ENCODE measurements at places on chromosomes 6 and 20.
A peak's percentile ranks its signal among the peaks of the same experiment; 100 is the strongest.

DNA sequence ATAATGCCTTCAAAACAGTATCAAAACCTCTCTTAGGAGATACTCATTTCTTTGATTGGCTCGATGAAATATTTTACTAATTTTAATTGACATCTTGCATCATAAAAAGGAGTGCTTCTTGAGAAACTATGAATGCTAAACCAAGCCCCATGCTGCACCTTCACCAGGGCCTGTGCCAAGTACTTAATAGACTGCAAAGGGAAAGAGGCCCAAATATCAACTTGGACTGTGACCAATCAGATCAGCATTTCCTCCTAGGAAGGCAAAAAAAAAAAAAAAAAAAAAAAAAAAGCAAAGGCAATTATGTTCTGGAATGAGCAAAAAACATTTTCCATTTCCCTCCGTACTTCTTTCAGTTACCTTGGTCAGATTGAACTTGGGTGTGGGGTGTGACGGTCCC is 253.0 kb upstream of the SOX4 start:
- DNase-seq: no peak

DNA sequence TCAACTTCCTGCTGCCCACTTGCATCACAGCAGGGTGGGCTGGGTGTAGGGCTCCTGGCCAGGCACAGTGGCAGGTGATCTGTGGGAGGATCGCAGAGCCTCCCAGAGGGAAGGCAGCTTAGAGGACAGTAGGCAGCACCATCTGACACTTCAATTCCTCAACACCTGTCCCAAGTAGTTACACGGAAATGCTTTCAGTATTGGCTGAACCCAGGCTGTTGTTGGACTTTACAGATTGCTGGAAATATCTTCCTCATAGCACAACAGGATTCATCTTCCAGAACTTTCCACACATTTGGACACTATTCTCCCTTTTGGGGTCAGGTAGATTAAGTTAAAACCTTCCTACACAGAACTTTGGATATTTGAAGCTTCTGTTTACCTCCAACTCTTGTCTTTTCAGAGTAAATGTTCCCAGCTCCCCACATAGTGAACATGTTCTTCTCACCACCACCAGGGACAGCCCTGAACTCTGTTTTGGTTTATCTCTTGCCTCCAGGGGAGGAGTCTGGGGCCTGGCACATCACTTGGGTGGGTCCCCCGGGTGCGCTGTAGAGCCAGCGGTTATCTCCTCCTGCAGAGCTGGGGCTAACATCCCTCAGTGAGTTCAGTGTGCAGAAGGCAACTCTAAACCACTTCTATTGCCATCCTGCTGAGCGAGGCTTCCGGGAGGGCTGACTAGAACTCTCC is 3.5 kb upstream of the SLC22A2 start:
- no peak for DNase-seq

DNA sequence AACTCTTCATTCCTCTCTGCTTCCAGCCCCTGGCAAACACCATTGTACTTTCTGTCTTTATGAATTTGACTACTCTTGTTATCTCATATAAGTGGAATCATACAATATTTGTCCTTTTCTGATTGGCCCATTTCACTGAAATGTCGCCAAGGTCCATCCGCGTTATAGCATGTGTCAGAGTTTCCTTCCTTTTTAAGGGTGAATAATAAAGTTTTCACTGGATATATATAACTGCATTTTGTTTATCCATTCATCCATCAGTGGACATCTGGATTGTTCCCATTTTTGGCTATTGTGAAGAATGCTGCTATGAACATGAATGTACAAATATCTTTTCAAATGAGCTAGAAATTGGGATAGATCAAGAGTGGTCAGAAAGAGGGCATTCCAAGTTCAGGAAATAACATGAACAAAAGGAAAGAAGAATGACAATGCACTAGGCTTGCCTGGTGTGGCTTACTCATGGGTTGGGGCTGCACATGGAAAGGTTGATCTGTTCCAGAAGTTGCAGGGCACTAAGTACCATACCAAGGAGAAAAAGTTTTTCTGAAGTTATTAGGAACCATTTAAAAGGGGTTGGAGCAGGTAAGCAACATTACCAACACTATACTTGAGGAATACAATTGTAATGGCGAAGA is 10.0 kb upstream of the L3MBTL3 start:
- no peak for DNase-seq

- no peak for DNase-seq
These were observed 25.2 kb upstream of the MYLIP start for GRCh38 chr6:16103722-16104121.

- DNase-seq: no peak
These were observed 247.8 kb upstream of the ZFP64 start for GRCh38 chr20:52439375-52439774.

DNA sequence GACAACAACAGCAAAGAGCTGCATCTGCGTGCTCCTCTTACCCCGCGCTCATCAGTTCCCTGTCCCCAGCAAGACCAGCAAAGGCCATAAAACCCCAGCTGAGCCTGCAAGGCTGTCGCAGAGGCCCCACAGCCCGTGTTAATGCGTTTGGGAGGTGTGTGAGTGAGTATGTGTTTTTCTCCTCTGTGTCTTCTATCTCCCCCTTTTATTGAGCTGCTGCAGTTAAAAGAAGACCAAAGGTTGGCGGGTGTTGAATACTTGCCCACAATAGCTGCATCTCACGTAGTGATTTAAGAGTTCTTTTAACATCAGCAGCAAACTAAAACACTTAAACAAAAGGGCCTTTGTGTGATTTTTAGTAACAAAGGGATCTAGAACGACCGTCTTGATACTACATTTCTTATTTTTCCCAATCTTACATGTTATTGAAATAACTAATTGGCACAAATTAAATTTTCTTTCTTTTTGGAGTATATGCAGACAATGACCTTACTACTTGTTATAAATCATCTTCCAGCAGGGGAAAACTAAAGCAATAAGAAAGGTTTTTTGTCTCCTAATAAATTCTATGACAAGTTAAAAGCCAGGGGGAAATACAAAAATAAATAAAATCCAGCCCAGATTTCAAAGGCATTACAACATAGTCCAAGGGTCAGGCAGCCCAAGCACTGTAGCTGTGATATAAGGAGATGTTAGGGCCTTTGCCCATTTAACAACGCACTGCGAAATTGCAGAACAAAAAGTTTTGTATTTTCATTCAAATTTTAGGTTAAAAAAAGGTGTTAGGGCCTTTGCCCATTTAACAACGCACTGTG is 27.2 kb upstream of the CNKSR3 start:
- DNase-seq: no peak

- DNase-seq: no peak
These were observed 35.8 kb upstream of the ZNF831 start for GRCh38 chr20:59127839-59128238.

- DNase-seq: no peak
These were observed 78.4 kb downstream of the OPRM1 start for GRCh38 chr6:154117485-154117884.

DNA sequence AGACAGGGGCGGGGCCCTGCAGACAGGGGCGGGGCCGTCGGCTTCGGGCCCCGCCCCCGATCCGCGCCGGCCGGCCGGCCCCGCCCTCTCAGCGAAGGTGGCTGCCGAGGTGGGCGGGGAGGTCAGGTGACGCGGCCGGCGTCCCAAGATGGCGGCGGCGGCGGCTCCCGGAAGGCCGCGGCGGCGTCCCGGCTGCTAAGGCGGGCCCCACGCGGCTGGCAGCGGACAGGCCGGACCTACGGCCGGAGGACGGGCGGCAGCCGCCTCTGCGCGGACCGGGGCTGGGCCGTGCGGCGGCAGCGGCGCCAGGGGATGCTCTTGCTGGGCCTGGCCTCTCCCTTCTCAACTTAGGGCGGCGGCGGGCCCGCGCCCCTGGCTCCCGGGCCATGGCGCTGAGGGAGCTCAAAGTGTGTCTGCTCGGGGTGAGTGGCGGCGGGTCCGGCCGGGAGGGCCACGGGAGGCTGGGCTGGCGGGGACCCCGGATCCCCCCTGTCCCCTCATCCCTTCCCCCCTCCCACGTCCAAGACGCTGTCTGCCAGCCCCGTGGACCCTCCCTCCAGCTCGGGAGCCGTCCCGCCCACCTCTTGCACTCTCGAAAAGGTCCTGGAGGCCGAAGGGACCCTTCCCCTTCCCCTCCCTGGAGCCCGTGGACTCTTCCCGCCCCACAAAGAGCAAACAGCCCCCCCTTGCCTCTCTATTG is at the start of gene RAB22A:
Gene RAB22A, plus strand, starts transcription at position 125 of the 700 bp plus-strand sequence. Its CDS starts 262 bp downstream, at position 387.
- DNase-seq: peak; percentile 81

- no peak for DNase-seq
These were observed 39.4 kb downstream of the TFAP2A start for GRCh38 chr6:10375391-10375969.

- DNase-seq: no peak
These were observed 242.4 kb upstream of the STXBP5 start for GRCh38 chr6:146961831-146962230.

DNA sequence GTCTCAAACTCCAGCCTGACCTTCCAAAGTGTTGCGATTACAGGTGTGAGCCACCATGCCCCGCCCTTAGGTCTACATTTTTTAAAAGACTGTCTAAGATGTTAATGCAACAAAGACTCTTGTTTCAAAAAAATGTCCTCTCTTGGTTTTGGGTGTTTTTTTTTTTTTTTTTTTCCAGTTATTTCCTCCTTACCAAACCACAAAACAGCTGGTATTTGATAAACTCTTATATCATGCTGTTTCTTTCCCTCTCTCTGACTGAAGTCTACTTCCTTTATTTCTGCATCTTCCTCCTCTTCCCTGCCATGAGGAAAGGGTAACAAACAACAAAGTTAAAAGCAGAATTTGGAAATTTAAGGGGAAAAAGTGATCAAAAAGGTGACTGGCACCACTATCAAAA is 21.2 kb downstream of the STK38 start:
- no peak for DNase-seq

GRCh38 chr6:72042088-72042487 is 155.7 kb downstream of the RIMS1 start:
- no peak for DNase-seq

DNA sequence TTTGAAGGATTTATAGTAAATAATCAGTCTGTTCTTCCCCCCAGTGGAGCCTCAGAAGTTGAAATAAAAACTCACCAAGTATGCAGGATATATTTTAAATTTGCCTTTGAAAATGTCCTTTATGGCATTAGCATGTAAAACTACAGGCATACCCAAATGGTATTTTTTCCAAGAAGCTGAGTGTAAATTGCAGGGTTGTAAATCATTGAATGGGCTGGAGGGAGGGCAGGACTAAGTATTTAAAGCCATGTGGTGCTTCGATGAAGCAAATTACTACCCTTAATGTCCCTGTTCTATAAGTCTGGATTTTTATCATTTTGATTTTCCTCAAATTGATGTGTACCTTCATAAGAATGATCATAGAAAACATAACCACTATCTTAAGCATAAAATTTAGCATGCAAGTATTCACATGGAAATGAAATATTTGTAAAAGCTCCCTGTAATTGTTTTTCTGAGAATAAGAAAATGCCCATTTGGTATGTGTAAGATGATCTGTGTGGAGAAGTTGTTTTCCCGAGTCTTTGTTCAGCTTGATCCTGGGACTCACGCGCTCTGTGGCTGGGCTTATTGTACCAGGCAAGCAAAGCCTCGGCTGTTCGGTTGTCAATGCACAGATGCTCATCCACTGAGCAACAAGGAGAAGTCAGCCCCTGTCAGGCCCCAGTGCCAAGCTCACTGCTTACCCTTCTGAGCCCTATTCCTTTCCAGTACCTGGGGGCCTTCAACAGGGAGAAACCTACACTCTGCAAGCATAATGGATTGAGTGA is 66.7 kb downstream of the CD164 start:
- no peak for DNase-seq

- no peak for DNase-seq
These were observed 71.8 kb downstream of the IGF2R start for GRCh38 chr6:160040527-160041264.

GRCh38 chr6:2228392-2228791 is 17.0 kb downstream of the GMDS start:
- DNase-seq: no peak

GRCh38 chr20:53950031-53950430 is 120.4 kb downstream of the BCAS1 start:
- DNase-seq: no peak

DNA sequence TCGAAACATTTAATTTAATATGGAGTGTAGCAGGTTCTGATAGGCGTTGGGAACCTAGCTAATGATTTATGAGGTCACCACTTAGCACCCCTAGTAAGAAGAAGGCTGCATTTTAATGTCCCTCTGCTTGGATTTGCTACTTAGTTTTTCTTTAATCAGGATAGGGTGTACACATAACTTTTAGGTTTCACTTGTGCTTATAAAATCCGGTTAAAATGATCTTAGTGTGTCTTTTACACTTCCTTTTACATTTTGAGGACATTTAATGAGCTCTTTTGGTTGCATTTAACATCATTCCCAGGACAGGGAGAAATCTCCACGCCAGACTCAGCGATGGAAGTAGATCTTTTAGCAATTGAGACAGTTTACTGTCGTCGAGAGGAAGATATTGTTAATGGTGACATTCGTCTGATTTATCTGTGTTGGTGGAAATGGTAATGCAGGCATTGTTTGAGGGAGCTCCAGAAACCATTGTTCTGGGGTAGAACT is 5.6 kb downstream of the TFAP2A start:
- DNase-seq: no peak

GRCh38 chr6:130826442-130827246 is 562 bp upstream of the SMLR1 start:
- no peak for DNase-seq

DNA sequence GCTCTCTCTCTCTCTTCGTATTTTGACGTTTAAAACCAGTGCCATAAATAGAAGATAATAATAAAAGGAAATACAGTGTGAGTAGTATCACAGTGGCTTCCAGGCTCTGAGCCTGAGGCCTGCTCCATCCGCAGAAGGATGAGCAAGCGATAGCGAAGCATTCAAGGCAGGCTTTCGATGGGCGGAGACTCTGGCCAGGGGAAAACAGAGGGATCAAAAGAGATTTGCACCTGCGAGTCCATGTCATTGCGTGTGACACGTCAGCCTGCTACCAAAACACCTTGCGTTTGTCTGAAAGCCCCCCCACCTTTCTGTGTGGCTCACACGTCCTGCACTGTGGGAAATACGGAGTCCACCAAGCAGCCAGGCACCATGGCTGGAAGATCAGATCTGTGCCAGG is 377.3 kb upstream of the SULF2 start:
- no peak for DNase-seq
